ENCODE measurements at places on chromosomes 4 and X.

- DNase-seq: no peak
These were observed 58.3 kb upstream of the FHDC1 start for GRCh38 chr4:152877868-152878267.

DNA sequence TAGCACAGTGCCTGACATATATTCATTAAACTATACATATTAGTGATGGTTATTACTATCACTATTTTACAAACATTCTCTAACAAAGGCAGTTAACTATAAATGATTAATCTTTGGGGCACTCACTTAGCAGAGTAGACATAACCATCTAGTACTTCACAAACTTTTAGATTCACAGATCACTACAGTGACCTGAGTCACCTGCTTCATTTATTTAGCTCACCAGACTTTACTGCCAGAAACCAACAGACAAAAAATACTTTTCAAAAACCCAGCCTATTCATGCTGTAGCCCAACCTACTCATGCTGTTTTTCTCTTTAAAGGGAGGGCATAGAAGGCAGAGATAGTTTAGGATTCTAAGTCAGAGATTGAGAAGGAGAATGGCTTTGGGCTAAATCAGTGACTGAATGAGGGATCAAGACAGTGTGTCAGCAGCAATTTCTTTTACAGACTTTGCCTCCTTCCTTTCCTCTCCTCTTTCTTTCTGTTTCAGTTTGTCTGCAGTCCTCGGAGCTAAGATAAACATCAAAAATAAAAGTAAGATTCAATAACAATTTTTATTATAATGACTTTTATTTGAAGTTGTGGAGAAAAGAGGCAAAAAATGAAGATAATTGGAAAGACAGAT lies 34.7 kb upstream of the PDE5A start:
- no peak for DNase-seq

GRCh38 chr4:4323705-4324534 lies 33.9 kb downstream of the ZBTB49 start:
- peak; percentile 38 for DNase-seq

DNA sequence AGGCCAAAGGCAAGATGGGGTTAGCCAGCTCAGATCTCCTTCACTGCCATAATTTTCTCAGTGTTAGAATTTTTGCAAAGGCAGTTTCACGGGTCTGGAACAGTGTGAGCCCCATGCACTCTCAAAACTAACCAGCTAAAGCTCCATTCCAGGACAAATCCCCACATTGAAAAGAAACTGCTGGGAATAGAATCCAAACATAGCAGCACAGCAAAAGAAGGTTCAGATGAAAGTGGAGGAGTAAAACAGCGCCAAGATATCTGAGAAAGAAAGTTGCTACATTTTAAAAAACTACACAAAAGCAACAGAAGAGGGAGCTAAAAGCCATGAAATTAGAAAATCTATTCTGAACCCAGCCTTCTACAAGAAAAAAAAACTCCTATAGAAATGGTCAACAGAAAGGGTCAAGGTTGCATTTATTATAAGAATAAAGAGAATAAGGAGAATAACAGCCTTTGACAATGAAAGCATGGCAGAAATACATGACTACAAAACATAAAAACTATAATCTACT lies 39.6 kb upstream of the SLC7A3 start:
- DNase-seq: no peak

- no peak for DNase-seq
These were observed 32.5 kb downstream of the SORBS2 start for GRCh38 chr4:185779517-185779916.

All from endothelial cell (in vitro differentiated cells).